A549 treated with Hydrocortisone at 1 μM for 4 hours (cell line): ENCODE measurements at places on chromosomes 6 and 20. TPM values are rescaled to one million over a fixed set of nuclear protein-coding genes. Genes with fewer than 3 reads are reported as not detected.

MLN gene
- total RNA-seq: not detected in 5 replicates

HFE gene
- total RNA-seq: 8.0 to 14.6 TPM (median 12.4 TPM) in 5 replicates

SAMD5 gene
- total RNA-seq: 0.43 to 0.75 TPM (median 0.52 TPM) in 5 replicates

PRPH2 gene
- total RNA-seq: not detected in 5 replicates

ADGRB3 gene
- total RNA-seq: not detected in 5 replicates

SUMO4 gene
- total RNA-seq: not detected in 5 replicates

ZNF165 gene
- 0.74 to 1.1 TPM (median 0.86 TPM) in 5 replicates for total RNA-seq

KCNQ5 gene
- total RNA-seq: 1.1 to 1.9 TPM (median 1.5 TPM) in 5 replicates

NHSL1 gene
- 3.0 to 4.8 TPM (median 3.4 TPM) in 5 replicates for total RNA-seq

ZNF391 gene
- 0.07 to 0.29 TPM (median 0.16 TPM) in 5 replicates for total RNA-seq

HLA-DQA2 gene
- total RNA-seq: not detected in 5 replicates

KCNK5 gene
- 1.0 to 1.5 TPM (median 1.2 TPM) in 5 replicates for total RNA-seq

NRSN1 gene
- total RNA-seq: not detected in 5 replicates

GGTLC1 gene
- not detected in 5 replicates for total RNA-seq

ELOVL4 gene
- 1.4 to 2.1 TPM (median 1.5 TPM) in 5 replicates for total RNA-seq

SDC4 gene
- 98.7 to 125 TPM (median 105 TPM) in 5 replicates for total RNA-seq

OTOR gene
- total RNA-seq: not detected in 5 replicates

CARMIL1 gene
- total RNA-seq: 7.3 to 9.9 TPM (median 7.5 TPM) in 5 replicates

HLA-F gene
- total RNA-seq: 3.6 to 4.4 TPM (median 4.2 TPM) in 5 replicates

VGLL2 gene
- total RNA-seq: not detected in 5 replicates

CALHM6 gene
- not detected in 5 replicates for total RNA-seq

CDH26 gene
- 0.06 to 0.30 TPM (median 0.13 TPM) in 5 replicates for total RNA-seq

ABCF1 gene
- 45.1 to 64.6 TPM (median 49.2 TPM) in 5 replicates for total RNA-seq

TMEM200A gene
- total RNA-seq: 0.06 to 0.10 TPM (median 0.07 TPM) in 5 replicates

PI16 gene
- not detected in 5 replicates for total RNA-seq

LINC00237 gene
- not detected in 5 replicates for total RNA-seq

PRRC2A gene
- 76.6 to 89.9 TPM (median 84.4 TPM) in 5 replicates for total RNA-seq

MOCS1 gene
- 2.1 to 2.3 TPM (median 2.1 TPM) in 5 replicates for total RNA-seq

COL21A1 gene
- total RNA-seq: 0.55 to 2.3 TPM (median 0.77 TPM) in 5 replicates

HLA-DRB1 gene
- not detected in 5 replicates for total RNA-seq

SIRPB1 gene
- total RNA-seq: 0.32 to 0.71 TPM (median 0.55 TPM) in 5 replicates

SLC35D3 gene
- total RNA-seq: 0.05 to 0.09 TPM (median 0.06 TPM) in 3 of 5 replicates, not detected in the others

CST2 gene
- total RNA-seq: 0.59 to 1.2 TPM (median 0.71 TPM) in 5 replicates

NKX2-4 gene
- total RNA-seq: 0.05 TPM in 1 of 5 replicates, not detected in the others

EFHC1 gene
- total RNA-seq: 10.3 to 12.7 TPM (median 11.3 TPM) in 5 replicates

BEND6 gene
- 0.65 to 0.92 TPM (median 0.88 TPM) in 5 replicates for total RNA-seq

CNBD2 gene
- total RNA-seq: 6.1 to 7.0 TPM (median 6.3 TPM) in 5 replicates

HEY2 gene
- 0.05 to 0.07 TPM (median 0.06 TPM) in 3 of 5 replicates, not detected in the others for total RNA-seq

NKAPL gene
- total RNA-seq: 0.06 TPM in 1 of 5 replicates, not detected in the others

SLC22A3 gene
- total RNA-seq: 47.2 to 57.5 TPM (median 53.1 TPM) in 5 replicates

LHFPL5 gene
- 0.09 to 0.15 TPM (median 0.12 TPM) in 3 of 5 replicates, not detected in the others for total RNA-seq

PREX1 gene
- total RNA-seq: 13.6 to 15.8 TPM (median 14.3 TPM) in 5 replicates
